ENCODE measurements at places on chromosomes 3 and 15.

DNA sequence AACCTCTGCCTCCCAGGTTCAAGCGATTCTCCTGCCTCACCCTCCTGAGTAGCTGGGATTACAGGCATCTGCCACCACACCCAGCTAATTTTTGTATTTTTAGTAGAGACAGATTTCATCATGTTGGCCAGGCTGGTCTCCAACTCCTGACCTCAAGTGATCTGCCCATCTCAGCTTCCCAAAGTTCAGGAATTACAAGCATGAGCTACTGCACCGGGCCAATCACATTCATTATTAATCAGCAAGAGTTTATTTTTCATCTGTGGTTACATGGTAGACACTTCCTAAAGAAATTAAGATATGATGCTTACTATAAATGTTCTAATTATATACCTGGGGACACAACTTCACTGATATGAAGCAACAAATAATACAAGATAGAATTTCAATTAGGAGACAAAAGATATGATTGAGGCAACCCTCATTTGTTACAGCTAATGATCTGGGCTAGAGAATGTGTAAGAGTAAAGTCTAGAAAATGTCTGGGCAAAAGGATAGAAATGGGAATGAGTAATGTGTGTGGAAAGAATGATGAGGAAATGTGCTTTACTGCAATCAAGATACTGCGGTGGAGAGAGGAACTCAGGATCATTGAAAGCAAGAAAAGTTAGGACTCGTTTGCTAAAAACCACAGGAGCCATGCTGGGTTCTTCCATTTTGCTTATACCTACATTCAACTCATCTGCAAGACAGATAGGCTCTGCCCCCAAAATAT lies 366.8 kb downstream of the ZIC1 start:
- DNase-seq, result no peak

DNA sequence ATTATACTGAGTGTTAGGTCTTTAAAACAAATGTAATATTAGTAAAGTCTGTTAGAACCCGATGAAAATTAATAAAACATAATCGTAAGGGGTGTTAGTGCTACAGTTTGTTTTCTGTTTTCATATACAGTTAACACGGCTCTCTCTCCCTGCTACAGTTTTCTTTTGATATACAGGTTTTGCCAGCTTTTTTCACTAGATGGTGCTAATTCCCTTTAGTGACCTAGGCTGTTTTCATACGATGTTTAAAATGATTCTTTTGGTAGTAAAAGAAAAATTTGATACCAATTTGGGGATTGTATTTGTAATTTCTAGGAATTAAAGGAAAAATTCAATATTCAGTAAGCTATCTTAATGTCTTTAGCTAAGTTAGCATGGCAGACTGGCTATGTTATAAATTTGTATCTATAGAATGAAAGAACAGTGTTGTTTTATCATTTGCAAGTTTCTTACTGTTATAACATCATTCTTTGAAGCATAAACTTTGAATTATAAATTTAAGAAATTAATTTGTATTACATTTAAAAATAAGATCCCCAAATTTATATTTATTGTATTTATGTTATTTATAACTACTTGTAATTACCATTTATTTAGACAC lies 11.5 kb downstream of the APH1B start:
- DNase-seq, result no peak

- DNase-seq, result no peak
Measured at GRCh38 chr15:67744331-67745072, 80.8 kb upstream of the SKOR1 start.

DNA sequence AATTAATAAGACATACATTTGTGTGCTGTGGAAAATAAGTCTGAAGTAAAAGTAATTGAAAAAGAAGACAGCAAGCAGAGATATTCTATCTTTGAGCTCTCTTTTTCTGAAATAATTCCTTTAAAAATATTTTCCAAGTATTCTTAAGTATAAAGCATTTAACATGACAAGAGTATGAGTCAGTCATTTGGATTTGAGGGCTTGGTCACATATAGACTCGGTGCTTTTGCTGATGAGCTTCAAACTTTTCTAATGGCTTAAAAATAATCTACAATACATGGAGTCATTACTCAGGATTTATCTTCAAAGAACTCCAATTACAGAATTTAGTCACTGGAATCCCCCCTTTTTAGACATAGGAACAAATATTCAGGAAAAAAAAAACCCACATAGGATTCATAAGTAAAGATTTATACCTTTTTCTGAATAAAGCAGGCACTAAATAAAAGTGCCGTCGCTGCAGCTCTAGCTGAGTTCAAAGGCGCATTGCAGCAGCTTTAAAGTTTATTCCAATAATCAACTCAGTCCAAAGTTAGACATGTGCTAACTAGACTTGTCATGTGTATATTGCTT lies 147.5 kb downstream of the CTNNB1 start:
- no peak for DNase-seq

DNA sequence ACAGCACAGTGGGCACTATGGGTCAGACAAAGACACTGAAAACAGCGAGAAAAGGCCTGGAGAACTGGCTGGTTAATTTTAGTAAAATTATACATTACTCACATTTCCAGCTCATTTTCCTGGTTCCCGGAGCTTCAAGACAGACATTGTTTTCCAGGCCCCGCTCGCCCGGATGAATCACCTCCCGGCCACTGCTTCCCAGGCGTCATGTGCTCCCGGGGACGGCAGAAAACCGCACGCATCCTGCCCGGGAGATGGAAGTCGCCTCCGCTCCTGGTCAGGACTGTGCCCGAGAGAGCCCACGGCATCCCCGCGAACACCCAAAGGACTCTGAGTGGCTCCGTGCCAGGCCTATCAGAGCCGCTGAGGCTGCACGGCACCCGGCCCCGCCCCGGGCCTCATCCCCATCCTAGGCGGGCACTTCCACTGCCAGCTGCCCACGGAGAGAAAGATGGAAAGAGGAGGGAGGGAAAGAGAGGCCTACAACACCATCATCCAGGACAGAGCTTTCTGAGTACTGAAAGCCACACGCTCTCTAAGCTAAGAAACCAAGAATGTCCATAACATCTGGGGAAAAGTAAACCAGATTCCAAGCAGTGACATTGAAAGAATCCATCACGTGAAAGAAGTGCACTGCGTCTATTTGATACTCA lies 75.1 kb downstream of the VGLL4 start:
- DNase-seq, result no peak

DNA sequence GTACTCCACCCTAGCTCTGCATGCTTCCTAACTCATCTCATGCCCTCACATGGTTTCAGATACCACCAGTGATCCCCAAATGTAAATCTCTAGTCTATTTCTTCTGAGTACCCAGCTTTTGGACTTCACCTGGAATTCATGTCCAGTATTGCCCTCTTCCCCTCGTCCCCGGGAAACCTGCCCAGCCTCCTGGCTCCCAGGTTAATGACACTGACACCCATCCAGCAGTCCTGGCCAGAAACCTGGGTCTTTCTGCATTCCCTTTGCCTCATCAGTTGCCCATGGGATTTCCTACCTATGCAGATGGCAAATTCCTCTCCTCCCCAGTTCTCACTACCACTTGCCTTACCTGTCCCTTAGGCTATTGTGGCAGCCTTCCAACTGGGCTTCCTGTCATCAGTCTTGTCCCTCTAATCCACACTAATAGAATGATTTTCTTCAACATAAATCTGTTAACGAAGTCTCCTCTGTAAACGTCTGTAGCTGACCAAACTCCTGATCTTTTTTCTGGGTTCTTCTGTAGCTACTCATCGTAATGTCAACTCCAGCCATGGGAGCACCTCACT lies 15.3 kb upstream of the MYLK start:
- no peak for DNase-seq

DNA sequence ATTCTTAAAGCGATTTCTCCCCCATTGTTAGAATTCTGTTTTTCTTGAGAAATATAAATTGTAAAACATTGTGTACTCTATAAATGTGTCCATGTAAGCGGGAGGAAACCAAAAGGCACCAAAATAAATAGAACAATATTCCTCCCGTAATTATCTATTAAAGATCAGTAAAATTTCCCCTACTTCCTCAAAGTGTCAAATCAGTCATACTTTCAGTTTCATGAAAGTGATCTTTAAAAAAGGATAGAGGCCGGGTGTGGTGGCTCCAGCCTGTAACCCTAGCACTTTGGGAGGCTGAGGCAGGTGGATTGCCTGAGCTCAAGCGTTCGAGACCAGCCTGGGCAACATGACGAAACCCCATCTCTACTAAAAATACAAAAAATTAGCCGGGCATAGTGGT lies 278.9 kb downstream of the MECOM start:
- no peak for DNase-seq

- no peak for DNase-seq
Measured at GRCh38 chr3:123739754-123740153, 144.4 kb downstream of the MYLK start.

DNA sequence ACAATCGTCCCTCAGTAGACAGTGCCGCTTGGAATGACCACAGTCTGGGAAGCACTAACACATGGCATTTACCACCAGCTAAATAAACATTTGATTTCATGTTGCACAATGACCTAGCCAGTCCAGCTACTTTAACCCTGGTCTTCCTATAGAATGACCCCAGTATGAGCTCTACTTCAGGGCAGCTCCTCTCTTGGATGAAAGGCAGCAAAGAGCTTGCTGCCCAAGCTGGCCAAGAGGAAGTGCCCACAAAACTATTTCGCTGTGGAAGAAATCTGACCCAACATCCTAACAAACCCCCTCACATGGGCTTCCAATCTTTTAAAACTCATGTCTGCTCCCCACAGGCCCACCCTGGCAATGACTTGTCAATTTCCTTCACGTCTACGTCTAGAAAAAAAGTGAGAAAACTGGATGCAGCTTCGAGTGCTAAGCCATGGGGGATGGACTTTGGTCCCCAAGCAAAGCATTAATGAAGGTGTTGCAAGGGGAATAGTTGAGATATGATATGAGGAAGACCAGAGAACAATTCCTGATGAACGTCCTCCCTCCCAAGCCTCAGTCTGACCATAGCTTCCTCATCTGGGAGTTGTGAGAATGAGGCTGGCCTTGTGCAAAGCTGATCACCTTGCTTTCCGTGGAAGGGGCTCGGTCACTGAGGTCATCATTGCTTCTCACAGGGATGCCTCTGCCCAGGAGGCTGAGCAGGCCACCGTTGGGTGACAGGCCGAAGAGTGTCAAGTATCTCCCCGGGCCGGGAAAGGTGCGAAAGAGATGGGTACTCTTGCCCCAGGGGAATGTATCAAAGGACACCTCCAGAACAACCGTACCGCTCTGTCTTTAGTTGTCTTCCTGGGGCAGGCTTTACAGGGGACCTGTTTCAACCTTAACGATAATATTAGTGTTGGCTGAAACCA lies 964 bp downstream of the SLC25A20 start:
- DNase-seq, result no peak

GRCh38 chr3:114760679-114761078 lies 386.4 kb downstream of the ZBTB20 start:
- no peak for DNase-seq

- no peak for DNase-seq
Measured at GRCh38 chr15:77409259-77410156, 10.4 kb downstream of the PEAK1 start.

- no peak for DNase-seq
Measured at GRCh38 chr3:97930018-97930417, 42.2 kb downstream of the RIOX2 start.

DNA sequence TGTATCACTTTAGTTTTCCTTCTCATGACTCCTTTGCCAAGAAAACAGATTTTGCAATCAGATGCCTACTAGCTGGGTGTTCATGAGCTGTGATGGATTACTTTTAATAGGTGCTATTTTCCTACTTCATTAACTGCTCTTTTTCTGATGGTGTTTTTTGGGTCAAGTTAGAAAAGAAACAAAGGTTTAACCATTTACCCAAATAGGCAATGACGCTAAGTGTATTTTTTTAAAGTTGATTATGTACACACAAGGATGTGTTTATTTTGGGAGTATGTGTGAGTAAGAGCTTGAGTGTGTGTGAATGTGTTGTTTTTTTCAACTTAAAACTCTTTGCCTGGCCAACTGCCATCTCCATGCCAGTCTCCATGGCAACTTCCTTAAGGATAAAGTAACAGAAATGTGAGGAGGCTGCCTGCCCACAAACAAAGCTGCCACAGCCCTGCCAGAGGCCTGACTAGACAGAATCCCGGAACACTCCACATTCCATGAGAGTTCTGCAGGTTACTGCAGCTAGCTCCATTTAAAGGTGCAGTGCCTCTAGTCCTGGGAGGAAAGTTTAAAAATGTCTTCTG lies 215.6 kb upstream of the RBMS3 start:
- no peak for DNase-seq

GRCh38 chr3:109132801-109133473 lies 3.6 kb upstream of the C3orf85 start:
- DNase-seq, result no peak

GRCh38 chr3:32995098-32995497 lies 43.7 kb downstream of the CCR4 start:
- DNase-seq, result no peak

GRCh38 chr15:91224755-91225380 lies 124.8 kb downstream of the SV2B start:
- DNase-seq, result no peak

DNA sequence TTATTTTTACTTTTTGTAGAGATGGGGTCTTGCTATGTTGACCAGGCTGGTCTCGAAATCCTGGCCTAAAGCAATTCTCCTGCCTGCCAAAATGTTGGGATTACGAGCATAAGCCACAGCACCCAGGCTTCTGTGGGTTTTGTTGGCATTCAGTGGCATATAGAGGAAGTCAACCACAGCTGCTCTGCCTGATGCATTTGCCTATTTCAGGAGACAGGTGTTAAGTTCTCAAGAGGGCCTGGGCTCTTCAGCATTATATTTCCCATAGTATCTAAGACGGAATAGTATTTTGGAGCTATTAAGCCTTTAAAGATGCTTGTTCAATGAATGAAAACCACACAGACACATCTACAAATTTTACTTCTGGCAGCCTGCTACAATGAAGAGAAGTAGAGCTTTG lies 73.5 kb upstream of the CSPG5 start:
- DNase-seq, result no peak

- no peak for DNase-seq
Measured at GRCh38 chr3:103169289-103169688, 734.5 kb downstream of the ZPLD1 start.

DNA sequence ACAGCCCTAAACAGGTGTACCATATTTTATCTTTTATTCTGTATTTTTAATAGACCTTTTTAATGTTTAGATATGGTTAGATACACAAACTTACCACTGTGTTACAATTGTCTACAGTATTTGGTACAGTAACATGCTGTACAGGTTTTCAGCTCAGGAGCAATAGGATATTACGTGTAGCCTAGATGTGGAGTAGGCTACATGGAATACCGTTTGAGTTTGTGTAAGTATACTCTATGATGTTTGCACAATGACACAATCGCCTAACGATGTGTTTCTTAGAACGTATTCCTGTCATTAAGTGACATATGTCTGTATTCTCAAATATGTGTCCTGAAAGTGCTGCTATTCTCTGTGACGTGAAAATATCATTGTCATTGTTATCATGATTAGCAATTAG lies 62.6 kb downstream of the MFSD1 start:
- no peak for DNase-seq

DNA sequence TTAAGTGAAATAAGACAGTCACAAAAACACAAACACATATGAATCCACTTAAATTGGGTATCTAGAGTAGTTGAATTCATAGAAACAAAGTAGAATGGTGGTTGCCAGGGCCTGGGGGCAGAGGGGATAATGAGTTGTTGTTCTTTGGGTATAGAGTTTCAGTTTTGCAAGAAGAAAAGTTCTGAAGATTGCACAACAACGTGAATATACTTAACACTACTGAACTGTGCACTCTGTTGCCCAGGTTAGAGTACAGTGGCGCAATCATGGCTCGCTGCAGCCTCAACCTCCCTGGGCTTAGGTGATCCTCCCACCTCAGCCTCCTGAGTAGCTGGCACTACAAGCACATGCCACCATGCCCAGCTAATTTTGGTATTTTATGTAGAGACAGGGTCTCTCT lies 14.9 kb downstream of the GRAMD2A start:
- DNase-seq, result no peak
